Sigmoid colon (tissue), 7 donors: ENCODE measurements at places on chromosomes 7 and 10. TPM values are rescaled to one million over a fixed set of nuclear protein-coding genes. Genes with fewer than 3 reads are reported as not detected.

GBX1 gene
- total RNA-seq: not detected

DCLRE1C gene
- 17.5 TPM for total RNA-seq

SLC16A9 gene
- 0.55 TPM for total RNA-seq

POMZP3 gene
- 7.5 TPM for total RNA-seq

ELFN1 gene
- total RNA-seq: 0.33 TPM

TMEM213 gene
- total RNA-seq: not detected

FAM25G gene
- not detected for total RNA-seq

CALML5 gene
- not detected for total RNA-seq

ABCB1 gene
- 5.7 TPM for total RNA-seq

PANK1 gene
- total RNA-seq: 4.3 TPM

BLNK gene
- 2.2 TPM for total RNA-seq

OPN4 gene
- not detected for total RNA-seq

EBLN1 gene
- total RNA-seq: not detected

IFIT1B gene
- not detected for total RNA-seq

FGFBP3 gene
- total RNA-seq: 0.27 TPM

HOXA4 gene
- 2.0 TPM for total RNA-seq

HTR7 gene
- total RNA-seq: 1.2 TPM

PEX1 gene
- 25.0 TPM for total RNA-seq

ARHGEF35 gene
- total RNA-seq: 1.9 TPM

RAPGEF5 gene
- 13.9 TPM for total RNA-seq

PNLIP gene
- total RNA-seq: not detected

CCDC3 gene
- 6.9 TPM for total RNA-seq

BICC1 gene
- 7.9 TPM for total RNA-seq

FOXI2 gene
- total RNA-seq: not detected

HKDC1 gene
- total RNA-seq: not detected

SPAM1 gene
- total RNA-seq: not detected

LBX1 gene
- not detected for total RNA-seq

INSIG1 gene
- 48.9 TPM for total RNA-seq

IFIT2 gene
- 3.6 TPM for total RNA-seq

TRPV5 gene
- total RNA-seq: not detected

ASAH2B gene
- 1.6 TPM for total RNA-seq

DDC gene
- not detected for total RNA-seq

CCAR1 gene
- total RNA-seq: 42.5 TPM

SGCE gene
- 135 TPM for total RNA-seq

AKR1B15 gene
- total RNA-seq: not detected

VPS26A gene
- 59.2 TPM for total RNA-seq

SUN3 gene
- total RNA-seq: not detected

GPR141 gene
- total RNA-seq: 1.2 TPM

SPAG6 gene
- not detected for total RNA-seq

HECW1 gene
- total RNA-seq: 1.5 TPM

CCL26 gene
- total RNA-seq: not detected

CYP2C19 gene
- not detected for total RNA-seq

SPDYE5 gene
- not detected for total RNA-seq

RBM33 gene
- total RNA-seq: 60.4 TPM

IMPDH1 gene
- 36.3 TPM for total RNA-seq

FAM25C gene
- total RNA-seq: not detected

JAKMIP3 gene
- total RNA-seq: 3.0 TPM

CEP55 gene
- not detected for total RNA-seq
